CD8-positive, alpha-beta T cell (primary cell): ENCODE measurements at places on chromosomes 3 and 15. TPM values are rescaled to one million over a fixed set of nuclear protein-coding genes. Genes with fewer than 3 reads are reported as not detected.

IMP3 gene
- 69.5 TPM for total RNA-seq

FHIT gene
- total RNA-seq: 8.1 TPM

ZIC4 gene
- total RNA-seq: not detected

PLA2G4D gene
- not detected for total RNA-seq

GTF2A2 gene
- 63.6 TPM for total RNA-seq

SLC9C1 gene
- not detected for total RNA-seq

ACTC1 gene
- not detected for total RNA-seq

ABHD17C gene
- total RNA-seq: 1.1 TPM

OR4M2 gene
- not detected for total RNA-seq

RARRES1 gene
- total RNA-seq: not detected

TMEM212 gene
- total RNA-seq: not detected

KBTBD13 gene
- total RNA-seq: not detected

TMEM40 gene
- total RNA-seq: not detected
